ENCODE measurements at places on chromosomes 12 and 14.

DNA sequence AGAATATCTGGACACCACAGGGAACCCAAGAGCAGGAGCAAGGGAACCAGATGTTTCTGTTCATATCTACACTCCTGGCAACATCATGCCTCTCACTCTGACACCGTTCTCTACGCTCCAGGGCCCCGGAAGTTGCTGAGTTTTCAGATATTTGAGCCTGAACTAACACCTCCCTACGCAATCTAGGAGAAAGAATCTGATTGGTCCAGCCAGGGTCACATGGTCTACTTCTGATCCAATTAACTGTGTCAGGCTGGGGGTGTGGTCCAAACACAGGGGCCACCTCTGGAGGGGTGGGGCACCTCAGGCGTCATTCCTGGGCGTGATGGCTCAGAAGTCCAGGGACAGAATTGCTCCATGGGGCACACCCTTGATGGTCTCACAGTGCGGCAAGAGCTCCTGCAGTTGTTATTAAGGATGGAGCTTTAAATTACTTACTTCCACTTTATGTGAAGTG, 165.5 kb downstream of the PTPN11 start:
- DNase-seq = no peak

DNA sequence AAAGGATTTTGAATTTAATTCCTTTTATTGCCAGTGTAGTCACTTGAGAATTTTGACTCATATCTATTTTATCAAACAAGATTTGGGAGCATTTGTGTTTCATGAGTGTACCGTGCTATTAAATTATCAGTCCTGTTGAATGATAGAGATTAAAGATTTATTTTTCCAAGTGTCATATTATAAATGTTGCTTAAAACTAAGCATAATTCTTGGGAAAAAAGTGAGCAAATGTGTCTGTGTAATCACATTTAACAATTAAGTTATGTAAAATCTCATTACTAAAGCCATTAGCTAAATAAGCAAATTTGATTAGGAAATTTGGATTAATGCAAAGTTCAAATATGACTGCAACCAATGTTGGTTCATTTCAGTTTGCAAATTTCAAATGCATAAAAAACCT, 266.7 kb downstream of the TMTC2 start:
- no peak for DNase-seq

DNA sequence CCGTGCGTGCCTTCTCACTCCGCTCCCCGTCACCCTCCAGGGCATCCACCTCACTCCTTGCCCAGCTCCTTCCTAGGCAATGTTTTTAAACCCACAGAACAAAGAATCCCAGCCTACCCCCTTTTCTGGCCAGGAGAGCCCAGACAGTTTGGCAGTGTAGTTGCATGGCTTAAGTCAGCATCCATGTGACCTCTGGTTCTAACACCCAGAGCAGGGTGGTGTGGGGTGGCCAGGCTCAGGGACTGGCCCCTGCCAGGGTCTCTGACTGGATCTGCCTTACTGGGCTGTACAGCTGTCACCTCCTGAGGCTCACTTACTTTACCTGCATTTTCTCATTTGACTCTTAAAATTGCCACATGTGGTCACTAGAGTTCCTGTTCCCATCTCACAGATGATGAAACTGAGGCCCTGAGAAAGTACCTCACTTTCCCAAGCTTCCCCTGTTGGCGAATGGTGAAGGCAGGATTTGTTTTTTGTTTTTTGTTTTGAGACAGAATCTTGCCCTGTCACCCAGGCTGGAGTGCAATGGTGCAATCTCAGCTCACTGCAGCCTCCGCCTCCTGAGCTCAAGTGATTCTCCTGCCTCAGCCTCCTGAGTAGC, 18.3 kb downstream of the SDS start:
- no peak for DNase-seq

DNA sequence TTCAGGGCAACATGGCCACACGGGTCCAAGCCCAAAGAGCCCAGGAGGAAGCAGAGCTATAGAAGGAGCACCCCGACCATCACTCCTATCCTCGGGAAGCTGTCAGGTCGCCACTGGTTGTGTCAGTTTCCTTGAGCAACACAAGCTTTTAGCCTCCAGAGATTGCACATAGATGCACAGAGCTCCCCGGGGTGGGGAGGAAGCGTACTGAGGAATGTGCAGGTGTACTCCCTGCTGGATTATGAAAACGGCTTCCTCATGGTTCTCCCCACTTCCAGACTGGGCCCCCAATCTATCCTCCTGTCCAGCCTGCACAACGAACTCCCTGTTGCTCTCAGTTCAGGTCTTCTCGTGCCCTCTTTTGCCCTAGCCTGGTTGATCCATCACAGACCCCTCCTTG, 30.3 kb upstream of the IRF2BPL start:
- no peak for DNase-seq

DNA sequence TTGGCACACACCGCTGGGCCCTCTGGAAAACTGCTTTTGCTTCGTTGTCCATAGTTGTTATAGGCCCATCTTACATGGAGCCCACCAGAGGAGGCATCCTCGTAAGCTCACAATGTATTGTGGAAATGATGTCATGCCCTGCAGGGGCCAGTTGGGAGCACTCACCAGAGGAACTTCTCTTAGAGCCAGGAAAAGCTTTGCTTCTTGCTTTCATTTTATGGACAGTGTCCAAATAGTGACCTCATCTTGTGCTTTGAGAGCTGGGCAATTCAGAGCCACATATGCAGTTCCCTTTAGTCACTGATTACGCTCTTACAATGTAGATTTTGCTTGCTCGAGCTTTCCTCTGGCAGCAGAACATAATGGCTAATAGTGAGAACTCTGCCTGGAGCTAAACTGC, 275.6 kb downstream of the AACS start:
- DNase-seq = no peak

DNA sequence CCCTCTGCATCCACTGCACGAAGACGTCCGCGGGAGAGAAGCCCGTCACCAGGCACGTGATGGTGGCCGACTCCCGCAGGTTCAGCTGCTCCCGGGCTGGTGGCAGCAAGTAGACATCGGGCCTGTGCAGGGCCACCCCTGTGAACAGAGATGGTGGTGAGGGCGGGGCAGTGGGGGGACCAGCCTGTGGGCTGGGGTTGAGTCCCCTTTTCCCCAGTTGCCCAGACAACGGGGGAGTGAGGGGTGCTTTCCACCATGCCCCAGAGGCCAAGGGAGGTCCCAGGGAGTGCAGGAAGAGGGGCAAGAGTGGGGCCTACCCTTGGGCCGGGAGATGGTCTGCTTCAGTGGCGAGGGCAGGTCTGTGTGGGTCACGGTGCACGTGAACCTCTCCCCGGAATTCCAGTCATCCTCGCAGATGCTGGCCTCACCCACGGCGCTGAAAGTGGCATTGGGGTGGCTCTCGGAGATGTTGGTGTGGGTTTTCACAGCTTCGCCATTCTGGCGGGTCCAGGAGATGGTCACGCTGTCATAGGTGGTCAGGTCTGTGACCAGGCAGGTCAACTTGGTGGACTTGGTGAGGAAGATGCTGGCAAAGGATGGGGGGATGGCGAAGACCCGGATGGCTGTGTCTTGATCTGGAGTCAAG, 328.3 kb downstream of the TMEM121 start:
- no peak for DNase-seq

Measured in GM06990 (cell line).